ENCODE measurements at places on chromosomes 12 and 14.
A peak's percentile ranks its signal among the peaks of the same experiment; 100 is the strongest.

- no peak for DNase-seq
Measured at GRCh38 chr14:70906793-70907175, 475 bp upstream of the PCNX1 start.

GRCh38 chr14:72850360-72850759 is 43.5 kb downstream of the DPF3 start:
- DNase-seq, result no peak

DNA sequence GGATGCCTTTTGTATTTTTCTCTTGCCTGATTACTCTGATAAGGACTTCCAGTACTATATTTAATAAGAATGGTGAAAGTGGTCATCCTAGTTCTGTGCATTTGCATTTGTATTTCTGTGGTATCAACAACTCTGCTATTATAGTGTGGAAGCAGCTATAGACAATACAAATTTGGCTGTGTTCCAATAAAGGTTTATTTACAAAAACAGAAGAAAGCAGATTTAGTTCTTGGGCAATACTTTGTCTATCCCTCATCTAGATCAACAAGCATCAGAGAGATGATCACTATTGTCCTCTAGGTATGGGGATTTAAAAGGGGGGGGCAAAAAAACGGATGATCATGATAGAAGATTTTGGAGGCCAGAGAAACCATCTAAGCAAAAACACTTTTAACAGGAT is 19.1 kb upstream of the BTG1 start:
- DNase-seq, result no peak

- DNase-seq, result no peak
Measured at GRCh38 chr14:29724991-29725390, 202.7 kb downstream of the PRKD1 start.

DNA sequence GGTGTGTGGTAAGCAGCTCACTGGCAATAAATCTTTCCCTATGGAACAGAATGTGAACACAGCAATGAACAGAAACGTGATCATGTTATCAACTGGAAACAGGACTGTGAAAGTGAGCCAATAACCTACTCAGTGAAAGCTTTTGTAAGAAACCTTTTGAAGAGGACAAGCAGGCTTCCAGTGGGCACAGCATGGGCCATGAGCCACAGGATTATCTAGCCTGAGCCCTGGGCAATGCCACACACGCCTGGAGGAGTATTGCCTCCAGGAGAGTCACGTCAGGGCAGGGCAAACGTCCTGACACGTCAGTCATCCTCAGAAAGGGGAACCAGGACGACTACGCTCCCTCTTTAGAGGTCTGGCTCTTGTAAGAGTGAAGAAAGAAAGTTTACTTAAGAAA is 32.3 kb downstream of the NRDE2 start:
- peak; percentile 42 for DNase-seq

- DNase-seq, result no peak
Measured at GRCh38 chr14:71770431-71770830, 161.8 kb upstream of the RGS6 start.

- DNase-seq, result peak; percentile 14
Measured at GRCh38 chr12:60752589-60752988, 1156.8 kb downstream of the SLC16A7 start.

- no peak for DNase-seq
Measured at GRCh38 chr14:22656945-22657731, 13.0 kb upstream of the OR6J1 start.

GRCh38 chr12:16307856-16308475 is 30.5 kb upstream of the SLC15A5 start:
- DNase-seq, result peak; percentile 62

DNA sequence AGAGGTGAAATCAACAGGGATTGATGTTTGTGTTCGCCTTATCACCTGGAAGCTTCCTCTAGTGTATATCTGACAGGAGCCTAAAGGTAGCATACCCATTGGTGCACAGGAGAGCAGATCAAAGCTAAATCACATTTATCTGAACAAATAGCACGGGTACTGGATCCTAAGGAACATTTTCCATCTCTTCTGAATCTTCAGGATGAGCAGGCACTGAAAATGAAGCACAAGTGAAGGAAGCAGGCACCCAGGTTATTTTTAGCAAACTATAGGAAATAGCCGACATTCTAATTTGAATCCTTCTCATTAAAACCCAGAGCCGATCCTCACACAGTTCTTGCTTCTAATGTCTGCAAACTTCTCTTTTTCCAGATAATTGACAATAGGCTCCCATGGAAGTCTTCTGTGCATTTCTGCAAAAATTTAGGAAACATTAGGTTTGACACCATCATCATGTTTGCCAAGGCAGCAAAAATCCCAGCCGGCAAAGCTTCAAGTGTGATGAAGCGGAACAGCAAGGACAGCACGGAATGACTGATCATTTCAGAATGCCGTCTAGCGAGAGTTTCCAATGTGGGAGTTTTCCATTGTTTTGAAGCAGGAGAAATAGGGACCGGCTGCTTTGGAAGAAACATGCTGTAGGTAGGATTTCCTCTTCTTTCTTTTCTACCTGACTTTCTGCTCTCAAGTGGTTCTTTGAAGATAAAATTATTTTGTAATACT is 24.3 kb upstream of the RGS6 start:
- DNase-seq, result no peak

DNA sequence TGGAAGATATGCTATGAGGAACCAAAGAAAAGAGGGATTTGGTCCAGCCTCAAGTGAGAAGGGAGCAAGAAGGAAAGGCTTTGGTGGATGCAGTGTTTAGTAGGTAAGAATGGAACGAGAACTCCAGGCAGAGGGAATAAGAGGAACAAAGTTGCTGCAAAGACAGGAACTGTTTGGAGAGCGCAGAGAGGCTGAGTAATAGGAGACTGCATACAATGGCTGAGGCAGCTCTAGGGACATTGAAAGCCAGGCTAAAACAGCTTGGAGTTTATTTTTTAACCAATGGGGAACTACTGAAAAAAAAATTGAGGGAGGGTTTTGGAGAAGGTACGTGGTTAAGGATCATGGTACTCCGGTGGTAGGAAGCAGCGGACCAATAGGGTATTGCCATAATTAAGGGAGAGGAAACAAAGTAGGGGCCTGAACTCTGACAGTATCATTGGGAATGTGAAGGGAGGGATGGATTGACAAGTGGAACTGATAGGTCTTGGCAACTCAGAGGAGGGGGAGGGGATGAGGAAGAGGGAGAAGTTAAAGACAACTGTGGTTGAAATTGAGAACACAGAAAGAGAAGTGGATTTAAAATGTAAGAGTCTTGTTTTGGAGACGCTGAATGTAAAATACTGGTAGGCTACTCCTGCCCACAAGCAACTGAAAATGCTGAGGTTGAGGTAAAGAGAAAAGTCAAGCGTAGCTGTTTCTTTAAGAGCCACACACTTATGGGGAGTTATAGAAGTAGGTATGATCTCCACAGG is 4.8 kb downstream of the ASCL4 start:
- DNase-seq, result no peak

DNA sequence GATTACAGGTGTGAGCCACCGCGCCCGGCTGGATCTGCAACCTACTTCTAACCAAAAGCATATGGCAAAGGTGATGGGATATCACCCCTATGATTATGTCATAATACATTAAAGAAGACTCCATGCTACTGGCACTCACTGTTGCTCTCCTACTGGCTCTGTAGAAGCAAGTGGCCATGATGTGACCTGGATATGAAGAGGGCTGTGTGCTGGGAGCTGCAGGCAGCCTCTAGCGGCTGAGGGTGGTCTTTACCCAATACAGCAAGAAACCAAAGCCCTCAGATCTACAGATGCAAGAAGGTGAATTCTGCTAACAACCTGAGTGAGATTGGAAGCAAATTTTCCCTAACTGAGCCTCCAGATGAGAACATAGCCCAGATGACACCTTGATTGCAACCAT is 34.2 kb upstream of the TRIM9 start:
- no peak for DNase-seq

GRCh38 chr12:91562476-91562875 is 379.9 kb upstream of the DCN start:
- DNase-seq, result no peak

GRCh38 chr14:26598081-26598671 is 343 bp upstream of the NOVA1 start:
- DNase-seq, result no peak

- DNase-seq, result no peak
Measured at GRCh38 chr14:96925422-96925821, 128.2 kb downstream of the VRK1 start.

DNA sequence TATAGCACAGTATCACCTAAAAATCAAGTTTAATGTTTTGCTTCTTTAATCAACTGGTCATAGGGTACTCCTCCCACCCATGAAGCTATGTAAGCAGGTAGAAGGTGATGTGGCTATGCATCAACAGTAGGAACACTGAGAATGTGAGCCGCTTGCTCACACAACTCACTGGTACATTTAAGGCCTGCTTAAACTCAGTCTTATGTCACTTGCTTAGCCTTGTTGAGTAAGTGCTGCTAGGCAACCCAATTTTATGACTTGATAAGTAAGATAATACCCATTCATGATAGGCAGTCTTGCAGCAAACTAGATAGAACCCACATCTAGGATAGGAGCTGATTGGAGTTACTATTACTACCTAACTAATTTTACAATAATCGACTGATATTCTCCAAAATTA is 70.0 kb upstream of the BMP4 start:
- no peak for DNase-seq

DNA sequence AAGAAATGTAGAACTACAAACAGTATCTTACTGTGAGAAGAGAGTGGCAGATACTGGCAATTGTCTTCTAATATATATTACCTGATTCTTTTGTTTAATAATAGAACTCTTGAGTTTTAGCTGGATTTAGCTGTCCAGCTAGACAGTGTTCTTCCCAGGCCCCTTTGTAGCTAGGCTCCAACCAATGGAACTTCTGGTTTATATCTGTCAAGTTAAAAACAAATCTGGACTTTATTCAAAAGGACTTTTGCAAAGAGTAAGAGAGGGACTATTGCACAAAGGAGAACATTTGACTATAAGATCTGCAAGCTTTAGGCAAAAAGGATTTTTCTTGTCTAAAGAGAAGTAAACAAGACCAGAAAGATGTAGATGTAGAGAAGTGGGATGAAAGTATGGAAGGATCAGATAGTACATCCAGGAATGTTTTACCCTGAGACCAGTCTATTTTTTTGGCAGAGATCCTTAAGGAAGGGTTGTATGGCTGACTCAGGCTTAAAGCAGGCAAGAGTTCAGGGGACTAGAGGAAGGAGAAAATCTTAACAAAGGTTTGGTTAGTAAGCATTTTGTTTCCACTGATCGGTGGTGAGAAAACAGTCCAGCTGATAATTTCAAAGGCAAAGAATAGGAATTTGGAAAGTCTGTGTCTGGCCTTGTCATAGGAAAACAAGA is 111.1 kb upstream of the PLEKHA5 start:
- DNase-seq, result no peak

GRCh38 chr12:79402606-79403005 is 288.2 kb downstream of the PAWR start:
- no peak for DNase-seq

GRCh38 chr14:91315844-91316267 is 71.4 kb upstream of the GPR68 start:
- DNase-seq, result no peak

DNA sequence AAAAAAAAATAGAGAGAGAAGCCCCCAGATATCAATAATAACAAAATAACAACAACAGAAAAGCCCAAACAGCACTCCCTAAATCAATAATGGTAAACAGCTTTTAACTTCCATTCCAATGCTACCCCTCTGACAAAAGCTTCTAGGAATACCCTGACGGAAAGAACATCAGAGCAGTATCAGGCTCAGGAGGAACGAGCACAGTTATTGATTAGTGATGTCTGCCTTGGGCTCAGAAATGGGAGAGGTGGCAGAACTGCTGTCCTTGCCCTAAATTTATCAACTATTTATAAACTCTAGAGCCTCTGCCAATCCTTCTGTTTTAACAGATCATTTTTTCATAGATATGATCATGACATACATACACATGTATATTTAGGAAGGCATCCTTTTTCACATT is 41.9 kb downstream of the P2RX4 start:
- no peak for DNase-seq

DNA sequence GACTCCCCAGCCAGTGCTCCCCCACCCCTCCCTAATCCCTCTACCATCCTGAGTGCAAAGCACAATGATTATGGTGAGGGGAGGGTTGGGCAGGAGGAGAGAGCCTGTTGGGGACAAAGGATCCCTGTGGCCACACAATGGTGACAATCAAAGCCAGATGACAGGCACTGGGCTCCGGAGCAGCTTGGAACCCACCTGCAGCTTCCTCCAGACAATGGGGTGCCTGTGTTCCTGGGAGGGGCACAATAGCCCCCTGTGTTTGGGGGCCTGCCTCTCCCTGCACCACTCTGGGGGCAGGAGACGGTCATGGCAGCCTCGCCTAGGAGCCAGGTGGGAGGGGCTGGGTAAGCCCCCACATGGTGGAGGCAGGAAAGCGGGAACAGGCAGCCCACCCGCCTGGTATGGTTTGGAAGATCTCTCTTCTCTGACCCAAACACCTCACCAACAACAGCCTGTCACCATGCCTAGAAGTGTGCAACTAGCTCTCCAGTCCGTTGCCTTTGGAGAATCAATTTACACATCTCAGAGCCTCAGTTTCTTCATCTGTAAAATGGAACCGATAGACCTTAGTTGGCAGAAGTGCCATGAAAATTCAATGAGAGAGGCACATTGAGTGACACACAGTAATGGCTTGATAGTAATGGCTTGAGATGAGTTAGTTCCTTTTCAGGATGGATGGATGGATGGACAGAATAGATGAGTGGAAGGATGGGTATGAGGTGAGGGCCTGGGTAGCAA is 53.0 kb downstream of the MVK start:
- DNase-seq, result no peak

DNA sequence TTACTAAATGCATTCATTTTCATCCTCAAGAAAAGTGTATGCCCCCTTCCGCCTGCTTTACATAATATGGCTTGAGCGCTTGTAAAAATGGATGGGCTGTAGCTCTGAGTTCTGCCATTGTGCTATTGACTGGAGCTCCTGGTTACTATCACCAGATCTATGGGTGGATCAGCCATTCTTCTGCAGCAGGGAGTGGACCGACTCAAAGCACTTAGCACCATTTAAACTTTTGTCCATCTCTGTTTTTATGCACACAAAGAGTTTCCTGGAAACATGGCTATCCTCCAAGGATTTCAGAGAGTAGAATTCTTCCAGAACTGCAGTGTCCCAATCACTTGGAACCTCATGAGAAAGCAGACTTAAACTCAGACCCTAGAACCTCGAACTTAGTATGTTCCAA is 4.5 kb upstream of the NUMB start:
- DNase-seq, result no peak

DNA sequence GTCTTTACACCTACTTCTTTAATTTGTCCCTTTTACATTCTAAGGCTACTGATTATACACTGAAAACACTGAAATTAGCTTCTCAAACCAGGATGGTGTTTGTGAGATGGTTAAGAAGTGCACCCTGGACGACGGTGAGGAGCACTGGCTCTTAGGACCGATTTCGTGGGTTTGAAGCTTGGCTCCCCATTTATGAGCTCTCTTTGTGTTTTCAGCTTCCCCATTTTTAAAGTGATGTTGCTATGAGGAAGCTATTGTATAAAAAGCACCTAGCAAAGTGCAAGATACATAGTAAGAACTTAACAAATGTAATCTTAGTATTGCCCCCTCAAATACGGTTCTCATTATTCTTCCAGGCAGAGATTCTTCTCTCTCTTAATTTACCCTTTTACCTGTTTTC is 4.7 kb downstream of the NFYB start:
- DNase-seq, result peak; percentile 60
